ENCODE measurements at places on chromosomes 5 and 9.
A peak's percentile ranks its signal among the peaks of the same experiment; 100 is the strongest.

GRCh38 chr9:127862075-127863011, 7.9 kb upstream of the ENG start:
- H3K36me3 ChIP-seq: no peaks in the 10 kb centered on the region
- no peaks in the 10 kb centered on the region for H3K27me3 ChIP-seq
- H3K4me1 ChIP-seq: peaks cover 36% of the 10 kb centered on the region
- H3K27ac ChIP-seq: peak overlapping the region; percentile 86
- peak; percentile 64 for DNase-seq

- DNase-seq: peak; percentile 22
- no peak overlapping the region for H3K4me3 ChIP-seq
- H3K27ac ChIP-seq: peak overlapping the region; percentile 7
- peaks cover 55% of the 10 kb centered on the region for H3K36me3 ChIP-seq
- no peaks in the 10 kb centered on the region for H3K27me3 ChIP-seq
These were observed 42.6 kb downstream of the MLLT3 start for GRCh38 chr9:20579524-20580314.

GRCh38 chr9:135009794-135010585, 77.5 kb upstream of the OLFM1 start:
- no peaks in the 10 kb centered on the region for H3K4me1 ChIP-seq
- no peaks in the 10 kb centered on the region for H3K36me3 ChIP-seq
- DNase-seq: no peak

- no peak overlapping the region for H3K27ac ChIP-seq
- no peak overlapping the region for H3K4me3 ChIP-seq
- H3K36me3 ChIP-seq: no peaks in the 10 kb centered on the region
- DNase-seq: no peak
- no peaks in the 10 kb centered on the region for H3K27me3 ChIP-seq
These were observed 65.0 kb upstream of the AFAP1L1 start for GRCh38 chr5:149206524-149207141.

GRCh38 chr5:172458976-172459782, 4.9 kb upstream of the SH3PXD2B start:
- H3K4me3 ChIP-seq: no peak overlapping the region
- no peaks in the 10 kb centered on the region for H3K36me3 ChIP-seq
- peaks cover 17% of the 10 kb centered on the region for H3K4me1 ChIP-seq
- H3K27ac ChIP-seq: no peak overlapping the region
- H3K27me3 ChIP-seq: peaks cover 8% of the 10 kb centered on the region
- no peak for DNase-seq

- H3K27me3 ChIP-seq: no peaks in the 10 kb centered on the region
- DNase-seq: no peak
- no peaks in the 10 kb centered on the region for H3K36me3 ChIP-seq
- no peaks in the 10 kb centered on the region for H3K4me1 ChIP-seq
- H3K4me3 ChIP-seq: no peak overlapping the region
These were observed 406.9 kb upstream of the NMUR2 start for GRCh38 chr5:152811988-152812387.

- peaks cover 10% of the 10 kb centered on the region for H3K27me3 ChIP-seq
- no peaks in the 10 kb centered on the region for H3K4me1 ChIP-seq
- DNase-seq: no peak
- H3K36me3 ChIP-seq: no peaks in the 10 kb centered on the region
- H3K27ac ChIP-seq: no peak overlapping the region
These were observed 32.9 kb downstream of the FAM81B start for GRCh38 chr5:95424016-95424415.

GRCh38 chr5:151016700-151017099, 3.7 kb upstream of the GPX3 start:
- H3K4me3 ChIP-seq: no peak overlapping the region
- DNase-seq: no peak
- peaks cover 14% of the 10 kb centered on the region for H3K4me1 ChIP-seq
- H3K27ac ChIP-seq: no peak overlapping the region
- no peaks in the 10 kb centered on the region for H3K36me3 ChIP-seq

- peaks cover 13% of the 10 kb centered on the region for H3K27me3 ChIP-seq
- no peaks in the 10 kb centered on the region for H3K36me3 ChIP-seq
- peak; percentile 75 for DNase-seq
These were observed 7.0 kb downstream of the IGFBPL1 start for GRCh38 chr9:38417003-38417945.

- H3K4me1 ChIP-seq: peaks cover 6% of the 10 kb centered on the region
- H3K27me3 ChIP-seq: peaks cover 4% of the 10 kb centered on the region
- H3K36me3 ChIP-seq: no peaks in the 10 kb centered on the region
- H3K4me3 ChIP-seq: no peak overlapping the region
- H3K27ac ChIP-seq: no peak overlapping the region
These were observed 104.4 kb upstream of the FCN2 start for GRCh38 chr9:134776080-134776796.

GRCh38 chr5:82100303-82101077, 128.7 kb downstream of the ATG10 start:
- peak overlapping the region; percentile 30 for H3K27ac ChIP-seq
- no peak overlapping the region for H3K4me3 ChIP-seq

DNA sequence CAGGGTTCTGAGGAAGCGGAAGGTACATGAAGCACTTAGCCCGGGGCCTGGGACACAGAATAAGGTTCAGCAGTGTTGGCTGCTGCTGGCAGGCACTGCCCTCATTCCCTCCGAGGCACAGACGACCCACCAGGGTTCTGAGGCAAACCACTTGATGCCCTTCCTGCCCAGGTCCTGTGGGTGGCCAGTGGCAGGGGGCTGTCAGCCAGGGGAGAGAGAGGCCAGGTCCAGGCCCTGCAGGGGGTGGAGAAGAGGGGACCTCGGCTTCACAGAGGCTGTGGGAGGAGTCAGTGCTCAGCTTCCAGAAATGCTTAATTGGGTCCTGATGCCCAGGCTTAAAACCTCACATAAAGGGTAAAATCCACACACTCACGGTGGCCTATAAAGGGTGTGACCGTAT, 4.4 kb upstream of the ZDHHC12 start:
- H3K4me3 ChIP-seq: no peak overlapping the region
- peaks cover 2% of the 10 kb centered on the region for H3K36me3 ChIP-seq
- H3K4me1 ChIP-seq: peaks cover 25% of the 10 kb centered on the region
- no peak for DNase-seq
- no peaks in the 10 kb centered on the region for H3K27me3 ChIP-seq

DNA sequence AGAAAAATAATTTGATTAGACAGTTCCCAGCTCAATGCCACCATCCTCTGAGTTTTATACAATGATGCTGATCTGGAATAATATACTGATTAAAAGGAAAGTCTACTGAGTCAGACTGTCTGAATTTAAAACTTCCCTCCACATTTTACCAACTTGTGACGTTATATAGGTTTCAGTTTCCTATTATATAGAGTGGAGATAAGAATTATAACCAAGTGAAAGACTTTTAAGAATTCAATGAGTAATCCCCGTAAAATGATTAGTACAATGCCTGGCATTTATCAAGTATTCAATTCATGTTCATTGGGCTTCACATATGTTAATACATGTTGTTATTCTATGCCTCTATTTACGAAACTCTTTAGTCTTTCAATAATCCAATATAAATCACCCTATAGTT, 166.0 kb downstream of the CDH9 start:
- H3K4me1 ChIP-seq: no peaks in the 10 kb centered on the region
- no peaks in the 10 kb centered on the region for H3K27me3 ChIP-seq
- no peak for DNase-seq
- H3K27ac ChIP-seq: no peak overlapping the region
- H3K4me3 ChIP-seq: no peak overlapping the region

- H3K4me3 ChIP-seq: no peak overlapping the region
- no peak overlapping the region for H3K27ac ChIP-seq
- H3K36me3 ChIP-seq: no peaks in the 10 kb centered on the region
- DNase-seq: no peak
These were observed 865.0 kb upstream of the ACO1 start for GRCh38 chr9:31519424-31519823.

GRCh38 chr5:60578315-60578714, 121.7 kb downstream of the DEPDC1B start:
- H3K4me3 ChIP-seq: no peak overlapping the region
- no peak for DNase-seq
- no peaks in the 10 kb centered on the region for H3K27me3 ChIP-seq
- no peak overlapping the region for H3K27ac ChIP-seq
- no peaks in the 10 kb centered on the region for H3K4me1 ChIP-seq

DNA sequence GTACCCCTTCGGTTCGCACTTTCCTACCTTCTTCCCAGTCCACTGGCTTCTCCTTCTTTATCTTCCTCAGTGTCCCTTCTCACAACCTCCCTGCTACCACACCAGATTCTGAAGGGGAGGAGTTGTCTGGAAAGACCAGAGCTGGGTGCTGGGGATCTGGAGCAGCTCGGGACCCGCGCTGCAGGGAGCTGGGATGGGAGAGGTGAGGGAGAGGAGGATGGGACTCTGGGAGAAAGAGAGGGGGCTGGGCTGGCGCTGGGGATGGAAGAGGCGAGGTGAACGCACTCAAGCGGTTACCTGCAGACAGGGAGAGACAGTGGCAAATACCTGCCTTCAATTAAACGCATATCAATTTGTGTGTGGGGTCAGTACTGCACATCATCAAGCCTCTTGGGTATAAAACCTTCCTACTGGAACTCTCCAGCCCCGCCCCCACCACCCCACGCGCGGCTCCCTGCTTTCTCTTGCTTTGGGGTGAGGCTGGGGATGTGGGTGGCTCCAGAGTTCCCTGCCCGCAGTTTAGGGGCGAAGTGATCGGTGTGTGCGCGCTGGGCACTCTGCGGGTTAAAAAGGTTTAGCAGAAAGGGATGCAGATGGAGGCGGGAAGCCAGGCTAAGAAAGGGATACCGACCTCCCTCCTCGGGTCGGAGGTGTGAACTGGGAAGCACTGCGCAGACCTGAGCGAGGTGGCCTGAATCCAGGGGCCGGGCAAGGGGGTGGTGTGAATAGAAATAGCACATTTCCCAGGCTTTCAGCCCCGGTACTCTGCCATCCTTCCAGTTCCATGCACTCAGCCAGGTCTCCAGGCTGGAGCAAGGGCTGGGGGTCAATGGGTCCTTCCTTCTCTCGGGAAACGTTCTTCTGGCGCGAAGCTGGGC, 977 bp upstream of the PAM start:
- H3K4me3 ChIP-seq: peak overlapping the region; percentile 99
- H3K27ac ChIP-seq: peak overlapping the region; percentile 89
- peaks cover 8% of the 10 kb centered on the region for H3K27me3 ChIP-seq
- peaks cover 43% of the 10 kb centered on the region for H3K4me1 ChIP-seq
- H3K36me3 ChIP-seq: peaks cover 16% of the 10 kb centered on the region

DNA sequence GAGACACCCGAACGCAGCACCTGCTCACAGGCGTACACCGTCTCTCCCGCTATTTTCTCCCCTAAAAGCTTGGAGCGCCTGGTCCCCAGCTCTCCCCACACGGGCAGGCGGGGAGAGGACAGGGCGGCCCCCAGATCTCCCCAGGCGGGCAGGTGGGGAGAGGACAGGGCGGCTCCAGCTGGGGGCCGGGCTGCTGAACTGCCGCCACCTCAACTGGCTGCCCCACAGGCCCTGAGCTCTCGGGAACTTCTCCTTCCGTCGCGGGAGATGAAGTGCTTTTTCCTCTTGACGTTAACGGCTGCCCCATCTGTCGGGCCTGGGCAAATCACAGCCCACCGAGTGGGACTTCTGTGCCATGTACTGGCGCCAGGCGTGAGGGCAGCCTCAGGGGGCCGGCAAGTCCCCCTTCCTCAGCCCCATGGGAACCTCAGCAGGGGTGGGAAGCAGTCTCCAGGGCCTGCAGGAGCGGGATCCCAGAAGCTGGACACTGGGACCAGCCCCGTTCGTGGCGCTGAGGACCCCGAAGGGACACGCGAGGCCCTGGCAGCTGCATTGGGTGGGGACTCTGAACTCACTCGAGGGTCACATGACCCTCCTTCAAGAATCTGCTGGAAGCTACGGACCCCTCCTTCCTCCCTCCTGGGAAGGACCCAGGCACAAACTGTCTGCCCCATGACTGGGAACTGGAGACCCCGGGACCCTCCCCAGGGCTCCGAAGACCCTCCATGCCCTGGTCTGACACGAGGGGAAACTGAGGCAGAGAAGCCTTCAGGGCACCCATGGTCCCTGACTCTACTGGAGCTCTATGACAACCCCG, 5.7 kb upstream of the EGFL7 start:
- DNase-seq: no peak
- H3K27ac ChIP-seq: no peak overlapping the region
- peaks cover 13% of the 10 kb centered on the region for H3K4me1 ChIP-seq
- H3K4me3 ChIP-seq: no peak overlapping the region
- peaks cover 28% of the 10 kb centered on the region for H3K27me3 ChIP-seq
- no peaks in the 10 kb centered on the region for H3K36me3 ChIP-seq

- H3K27ac ChIP-seq: no peak overlapping the region
- no peaks in the 10 kb centered on the region for H3K36me3 ChIP-seq
- DNase-seq: peak; percentile 14
- no peaks in the 10 kb centered on the region for H3K27me3 ChIP-seq
- H3K4me3 ChIP-seq: no peak overlapping the region
These were observed 8.6 kb downstream of the BHMT start for GRCh38 chr5:79120221-79120620.

DNA sequence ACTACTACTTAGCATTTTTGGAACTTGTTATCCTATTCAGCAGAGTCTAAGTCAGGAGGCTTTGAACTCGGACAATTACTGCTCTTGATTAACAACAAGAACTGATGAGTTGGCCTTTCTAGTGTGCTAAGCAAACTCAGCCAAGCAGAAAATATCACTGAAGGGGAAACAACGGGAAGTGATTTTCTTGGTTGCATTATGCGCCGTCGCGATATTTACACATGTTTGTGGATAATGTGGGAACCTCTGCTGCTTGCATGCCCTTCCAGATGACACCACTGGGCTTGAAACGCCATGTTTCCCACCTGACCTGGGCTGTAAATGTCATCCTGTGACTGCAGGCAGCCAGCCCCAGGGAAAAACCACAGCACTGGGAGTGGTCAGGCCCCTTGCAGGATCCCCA, 205.5 kb downstream of the PAX5 start:
- H3K4me3 ChIP-seq: no peak overlapping the region
- H3K27me3 ChIP-seq: no peaks in the 10 kb centered on the region
- no peaks in the 10 kb centered on the region for H3K4me1 ChIP-seq
- no peak for DNase-seq
- H3K36me3 ChIP-seq: no peaks in the 10 kb centered on the region

GRCh38 chr9:121711281-121711680, 59.8 kb downstream of the DAB2IP start:
- H3K27me3 ChIP-seq: no peaks in the 10 kb centered on the region
- H3K36me3 ChIP-seq: no peaks in the 10 kb centered on the region
- no peak overlapping the region for H3K4me3 ChIP-seq
- DNase-seq: no peak
- no peak overlapping the region for H3K27ac ChIP-seq
- peaks cover 7% of the 10 kb centered on the region for H3K4me1 ChIP-seq

- H3K4me1 ChIP-seq: no peaks in the 10 kb centered on the region
- no peak overlapping the region for H3K27ac ChIP-seq
- peaks cover 21% of the 10 kb centered on the region for H3K36me3 ChIP-seq
These were observed 98.6 kb downstream of the PDE6A start for GRCh38 chr5:149846021-149846420.

DNA sequence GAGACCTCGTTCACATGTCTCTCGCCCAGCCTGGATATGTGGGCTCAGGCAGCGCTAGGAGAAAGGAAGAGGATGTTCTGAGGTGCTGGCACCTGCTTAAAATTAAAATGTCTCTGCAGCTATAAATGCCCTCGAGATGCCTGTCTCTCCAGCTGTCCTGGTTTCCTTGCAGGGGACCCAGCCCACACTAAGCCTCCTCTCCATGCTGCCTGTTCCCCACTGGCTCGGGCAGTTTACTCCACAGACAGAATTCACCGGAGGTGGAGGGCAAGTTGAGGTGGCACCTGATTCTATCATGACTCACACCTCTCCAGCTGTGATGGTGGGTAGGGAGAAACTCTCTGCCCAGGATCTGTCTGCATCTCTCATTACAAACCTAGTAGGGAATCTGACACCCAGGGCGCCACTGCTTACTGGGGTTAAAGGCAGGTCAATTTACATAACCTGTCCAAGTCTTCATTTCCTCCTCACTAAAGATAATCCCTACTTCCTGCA, 420.9 kb downstream of the SPOCK1 start:
- DNase-seq: no peak
- H3K36me3 ChIP-seq: no peaks in the 10 kb centered on the region
- no peaks in the 10 kb centered on the region for H3K4me1 ChIP-seq
- no peak overlapping the region for H3K4me3 ChIP-seq
- no peaks in the 10 kb centered on the region for H3K27me3 ChIP-seq

All from activated CD8-positive, alpha-beta T cell treated with anti-CD3 and anti-CD28 coated beads for 36 hours (primary cell).